ENCODE measurements at places on chromosomes 7 and 10.

- DNase-seq: no peak
Measured at GRCh38 chr10:101845893-101846292, 2.3 kb upstream of the KCNIP2 start.

- DNase-seq: no peak
Measured at GRCh38 chr10:116766837-116767634, 24.7 kb upstream of the HSPA12A start.

- DNase-seq: no peak
Measured at GRCh38 chr10:79318369-79318768, 28.9 kb upstream of the PPIF start.

DNA sequence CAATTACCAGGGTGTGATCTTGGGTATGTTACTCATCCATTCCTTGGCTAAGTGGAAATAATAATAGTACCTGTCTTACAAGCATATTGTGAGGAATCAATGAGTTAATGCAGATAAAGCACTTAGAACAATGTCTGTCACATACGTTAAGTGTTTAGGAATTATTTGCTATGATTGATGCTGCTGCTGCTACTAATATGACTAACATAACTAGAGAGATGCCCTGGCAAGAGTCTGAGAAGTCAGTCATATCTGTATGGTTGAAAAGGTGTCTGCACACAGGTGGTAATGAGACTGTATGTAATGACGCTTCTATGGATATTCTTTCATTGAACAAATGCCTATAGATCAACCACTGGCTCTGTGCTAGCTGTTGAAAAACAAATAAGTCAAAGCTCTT lies 100.1 kb upstream of the PCGF5 start:
- no peak for DNase-seq

GRCh38 chr10:96967847-96968246 lies 135.7 kb downstream of the LCOR start:
- DNase-seq: no peak

GRCh38 chr7:155377071-155377837 lies 79.6 kb downstream of the INSIG1 start:
- DNase-seq: no peak

GRCh38 chr10:103040418-103040817 lies 122.3 kb downstream of the CNNM2 start:
- no peak for DNase-seq

DNA sequence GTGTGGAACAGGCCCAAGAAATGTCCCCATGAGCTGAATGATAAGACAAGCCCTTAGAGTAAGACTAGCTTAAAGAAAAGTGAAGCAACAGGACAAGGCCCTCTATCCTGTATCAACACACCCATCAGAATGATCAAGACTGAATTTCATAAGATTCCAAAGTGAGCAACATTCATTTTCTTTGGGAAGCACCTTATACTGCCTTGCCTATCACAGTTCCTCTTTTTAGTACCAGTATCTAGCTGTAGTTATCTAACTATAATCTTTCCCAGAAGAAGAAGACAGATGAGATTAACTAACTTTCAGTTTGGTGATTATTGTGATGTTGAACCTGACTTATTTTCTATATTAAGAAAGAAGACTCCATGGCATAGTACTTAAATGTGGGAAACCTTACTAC lies 391.2 kb downstream of the PHTF2 start:
- no peak for DNase-seq

DNA sequence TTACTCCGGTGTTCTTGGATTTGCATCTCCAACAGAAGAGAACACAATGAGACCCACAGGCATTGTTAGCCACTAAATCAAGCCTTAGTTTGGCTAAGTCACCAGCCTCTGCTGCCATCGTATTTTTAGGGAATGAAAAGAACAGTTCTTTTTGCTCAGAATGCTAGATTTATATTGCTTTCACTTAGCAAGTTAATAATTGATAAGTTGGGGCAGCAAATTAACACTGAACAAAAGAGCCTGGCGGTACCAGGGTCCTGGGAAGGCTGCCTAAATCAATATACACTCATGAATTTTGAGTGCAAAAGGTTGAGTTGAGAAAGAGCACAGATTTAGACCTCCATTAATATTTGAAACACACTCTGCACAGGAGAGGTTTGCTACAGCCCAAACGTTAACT lies 767.7 kb downstream of the TYW1 start:
- DNase-seq: no peak

- DNase-seq: no peak
Measured at GRCh38 chr7:3371601-3372000, 70.5 kb downstream of the SDK1 start.

DNA sequence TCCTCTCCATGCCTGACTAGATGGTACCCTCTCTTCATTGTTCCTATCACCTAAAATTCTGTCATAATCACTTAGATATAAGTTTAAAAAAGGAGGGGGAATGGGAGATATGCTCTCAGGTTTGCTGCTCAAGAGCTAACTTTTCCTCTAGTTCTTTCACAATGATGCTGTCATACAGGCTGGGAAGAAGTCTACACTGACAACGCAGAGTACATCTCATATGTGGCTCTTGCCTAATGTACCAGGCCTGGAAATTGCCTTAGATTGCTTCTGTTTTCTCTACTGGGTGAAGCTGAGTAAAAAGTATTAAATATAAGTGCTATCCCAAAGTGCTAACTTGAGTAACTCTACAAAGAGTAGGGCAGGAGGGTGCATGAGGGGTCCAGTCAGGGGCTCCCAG lies 43.8 kb upstream of the BET1 start:
- no peak for DNase-seq

GRCh38 chr7:101163279-101164070 lies 1.9 kb downstream of the VGF start:
- peak; percentile 21 for DNase-seq

GRCh38 chr10:129025787-129026186 lies 441.3 kb upstream of the MGMT start:
- DNase-seq: no peak

DNA sequence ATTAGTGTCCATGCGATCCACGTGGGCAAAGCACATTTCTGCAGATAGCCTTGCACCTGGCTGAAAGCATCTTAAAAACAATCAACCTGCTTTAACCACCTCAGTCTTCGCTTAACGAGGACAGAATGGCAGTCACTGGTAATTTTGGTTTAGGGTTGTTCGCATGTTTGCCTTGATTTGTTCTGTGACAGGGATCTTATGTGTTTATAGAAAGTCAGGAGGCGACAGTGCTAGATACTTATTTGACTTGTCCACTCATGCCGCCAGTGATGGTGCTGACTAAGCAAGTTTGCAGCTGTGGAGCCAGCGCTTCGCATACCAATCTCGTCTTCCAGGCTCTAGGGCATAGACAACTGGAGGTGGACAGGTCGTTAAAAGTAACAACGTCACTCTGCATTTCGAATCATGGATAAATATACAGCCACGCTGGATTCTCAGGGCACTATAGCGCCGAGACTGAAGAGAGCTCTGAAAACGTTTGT lies 1.2 kb upstream of the TMEM243 start:
- no peak for DNase-seq

DNA sequence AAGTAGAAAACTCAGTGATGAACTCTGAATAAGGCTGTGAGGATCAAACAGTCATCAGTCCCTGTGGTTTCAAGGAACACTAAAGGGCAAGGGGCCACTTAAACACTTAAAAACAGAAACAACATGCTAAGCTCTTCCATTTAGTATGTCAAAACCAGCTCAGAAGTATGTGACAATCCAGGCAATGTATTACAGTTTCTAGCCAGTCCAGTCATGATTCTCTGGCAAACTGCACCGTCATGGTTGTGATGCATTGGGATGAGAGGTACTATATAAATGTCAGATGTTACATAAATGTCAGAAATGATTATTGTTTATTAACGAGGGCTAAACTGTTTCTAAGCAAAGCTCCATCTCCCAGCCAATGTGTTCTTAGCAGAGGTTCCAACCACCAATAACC lies 4.7 kb upstream of the CREB5 start:
- no peak for DNase-seq

- DNase-seq: no peak
Measured at GRCh38 chr7:6628045-6628444, 9.1 kb upstream of the ZNF316 start.

- DNase-seq: no peak
Measured at GRCh38 chr7:2539031-2539911, 16.1 kb downstream of the BRAT1 start.

DNA sequence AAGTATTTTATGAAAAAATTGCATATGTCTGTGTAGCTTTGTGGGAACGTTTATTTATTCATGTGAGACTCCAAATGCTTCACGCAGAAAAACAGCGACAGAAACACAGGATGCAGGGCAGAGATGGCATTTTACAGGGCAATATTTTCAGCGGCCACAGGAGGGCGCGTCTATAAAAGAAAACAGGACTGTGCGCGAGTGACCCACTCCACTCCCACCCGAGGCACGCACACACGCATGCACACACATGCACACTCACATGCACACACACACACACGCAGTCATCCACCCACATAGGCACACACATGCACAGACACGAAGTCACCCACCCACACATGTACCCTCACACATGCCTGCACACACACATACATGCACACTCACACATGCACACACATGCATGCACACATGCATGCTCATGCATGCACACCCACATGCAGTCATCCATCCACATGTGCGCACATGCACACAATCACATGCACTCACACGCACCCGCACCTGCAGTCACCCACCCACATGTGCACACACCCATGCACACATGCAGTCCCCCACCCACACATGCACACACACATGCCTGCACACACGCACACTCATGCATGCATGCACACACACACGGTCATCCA lies 96.3 kb downstream of the DNAJB6 start:
- DNase-seq: peak; percentile 41

DNA sequence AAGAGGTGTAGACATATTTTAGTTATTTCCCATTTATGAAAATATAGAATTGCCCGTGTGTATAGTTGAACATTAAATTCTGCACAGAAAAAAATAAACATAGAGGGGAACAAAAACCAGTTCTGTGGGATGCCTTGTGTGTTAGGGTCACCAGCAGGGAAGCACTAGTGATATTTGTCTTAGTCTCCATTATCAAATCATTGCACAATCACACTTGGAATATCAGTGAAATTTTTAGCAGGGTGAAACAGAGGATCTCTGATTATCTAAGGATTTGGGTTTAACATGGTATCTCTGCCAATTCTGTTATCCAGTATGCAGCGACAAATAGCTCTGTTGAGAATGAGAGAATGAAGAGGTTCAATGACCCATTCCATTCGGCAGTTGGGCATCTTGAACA lies 496.0 kb upstream of the POM121L12 start:
- DNase-seq: no peak

DNA sequence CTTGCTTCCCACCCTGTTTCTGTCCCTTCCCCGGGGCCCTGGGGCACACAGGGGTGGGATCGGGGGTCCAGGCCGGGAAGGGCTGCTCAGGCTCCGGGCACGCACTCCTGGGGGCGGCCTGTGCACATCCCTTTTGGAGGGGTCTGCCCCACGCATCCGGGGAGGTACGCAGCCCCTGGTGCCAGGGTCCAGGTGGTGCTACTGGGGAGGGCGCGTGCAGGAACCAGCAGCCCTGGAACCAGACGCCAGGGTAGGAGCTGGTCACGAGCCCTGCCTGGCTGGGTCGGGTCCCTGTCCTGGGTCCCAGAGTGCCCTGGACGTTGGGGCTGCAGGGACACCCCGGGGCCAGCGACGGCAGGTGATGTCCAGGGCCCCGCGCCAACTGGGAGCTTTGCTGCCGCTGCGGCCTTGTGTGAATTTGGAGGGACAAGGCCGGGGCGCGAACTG lies 53.4 kb downstream of the GLRX3 start:
- no peak for DNase-seq

- DNase-seq: no peak
Measured at GRCh38 chr7:32500922-32501341, 5.6 kb downstream of the AVL9 start.

GRCh38 chr7:95334447-95334846 lies 10.1 kb upstream of the PON1 start:
- DNase-seq: no peak

- no peak for DNase-seq
Measured at GRCh38 chr10:27330074-27330473, 89.5 kb upstream of the ACBD5 start.

GRCh38 chr10:28160866-28161405 lies 141.9 kb downstream of the MPP7 start:
- DNase-seq: no peak

DNA sequence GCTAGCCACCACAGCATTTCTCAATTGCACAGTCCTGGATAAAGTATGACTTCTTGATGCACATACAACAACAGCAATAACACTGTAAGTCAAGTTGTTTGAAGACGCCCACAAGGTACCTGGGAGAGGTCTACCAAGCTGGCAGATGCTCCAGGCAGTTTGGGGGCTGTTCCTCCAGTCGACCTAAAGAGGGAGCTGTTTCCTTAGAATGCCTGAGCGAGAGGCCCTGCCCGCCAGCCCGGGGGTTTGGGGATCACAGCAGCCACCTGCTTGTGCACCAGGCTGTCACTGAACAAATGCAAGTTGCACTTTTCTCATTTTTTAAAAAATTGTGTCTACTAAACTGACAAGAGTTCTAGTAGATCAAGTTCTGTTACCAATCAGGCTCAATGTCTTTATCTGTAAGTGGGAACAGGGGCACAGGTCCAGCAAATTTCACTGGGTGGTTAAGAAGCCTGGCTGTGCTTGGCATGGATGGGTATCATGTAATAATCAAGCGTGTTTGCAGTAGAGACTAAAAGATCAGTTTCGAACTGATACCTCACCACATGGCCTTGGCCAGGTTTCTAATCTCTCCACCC lies 193.8 kb upstream of the ADO start:
- peak; percentile 82 for DNase-seq

GRCh38 chr7:66953044-66953427 lies 32.0 kb downstream of the TMEM248 start:
- DNase-seq: no peak

DNA sequence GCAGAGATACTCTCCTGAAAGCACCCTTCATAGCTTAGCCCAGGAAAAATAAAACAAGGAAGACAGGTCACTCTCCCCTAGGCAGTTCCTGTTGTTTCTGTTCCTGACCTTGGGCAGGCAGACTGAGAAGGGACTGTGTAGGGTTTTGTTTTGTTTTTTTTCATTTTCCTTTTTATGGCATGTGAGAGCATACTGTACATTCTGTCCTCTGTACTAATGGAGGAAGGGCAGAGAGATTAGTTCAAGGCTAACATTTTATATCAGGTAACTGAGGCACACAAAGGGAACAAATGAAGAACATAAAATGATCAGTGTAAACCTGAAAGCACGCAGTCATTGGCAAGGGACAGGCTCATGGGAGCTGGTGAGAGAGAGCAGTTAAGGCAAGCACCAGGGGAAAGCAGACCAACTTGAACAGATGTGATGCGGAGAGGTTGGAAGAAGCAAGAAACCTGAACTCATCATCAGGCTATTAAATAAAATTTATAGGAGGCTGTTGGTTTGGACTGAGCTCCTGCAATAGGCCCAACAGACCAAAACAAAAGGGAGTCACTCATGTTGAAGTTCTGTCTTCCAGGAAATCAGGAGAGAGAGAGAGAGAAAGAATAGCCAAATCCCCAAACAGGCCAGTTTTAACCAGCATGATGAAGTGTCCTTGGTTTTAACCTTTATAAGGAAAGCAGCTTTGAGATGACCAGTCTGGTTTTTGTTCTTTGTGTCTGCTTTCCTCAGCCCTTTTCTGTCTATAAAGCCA lies 34.1 kb upstream of the PDCD4 start:
- no peak for DNase-seq

All from CD4-positive, alpha-beta T cell treated with Interleukin-1 beta for 1 hour (primary cell).